NCI-H460 (cell line): ENCODE measurements at places on chromosomes 6 and 20.

DNA sequence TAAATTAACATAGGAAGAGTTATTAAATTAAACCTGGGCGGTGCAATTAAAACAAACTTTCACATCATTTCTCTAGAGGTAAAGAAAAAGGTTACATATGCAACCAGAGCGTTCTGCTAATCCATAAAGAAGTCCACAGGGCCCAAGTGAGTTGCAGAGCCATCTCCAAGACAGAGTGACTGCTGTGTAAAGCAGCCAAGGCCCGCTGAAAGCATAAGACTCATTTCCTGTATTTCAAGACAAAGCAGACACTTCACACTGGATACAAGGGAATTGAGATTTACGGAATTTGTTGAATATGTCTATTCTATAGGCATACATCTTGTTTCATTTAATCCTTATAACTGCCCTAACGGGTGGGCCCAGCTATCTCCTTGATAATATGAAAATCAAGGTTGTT lies 422.8 kb downstream of the CBLN4 start:
- DNase-seq, result no peak

GRCh38 chr6:123636782-123637181 lies at the start of gene TRDN:
Gene TRDN, minus strand, starts transcription at chr6:123636950. Its CDS starts 175 bp downstream, at chr6:123636775.
- no peak for DNase-seq

- DNase-seq, result no peak
These were observed 18.1 kb downstream of the SPDEF start for GRCh38 chr6:34537922-34538550.

DNA sequence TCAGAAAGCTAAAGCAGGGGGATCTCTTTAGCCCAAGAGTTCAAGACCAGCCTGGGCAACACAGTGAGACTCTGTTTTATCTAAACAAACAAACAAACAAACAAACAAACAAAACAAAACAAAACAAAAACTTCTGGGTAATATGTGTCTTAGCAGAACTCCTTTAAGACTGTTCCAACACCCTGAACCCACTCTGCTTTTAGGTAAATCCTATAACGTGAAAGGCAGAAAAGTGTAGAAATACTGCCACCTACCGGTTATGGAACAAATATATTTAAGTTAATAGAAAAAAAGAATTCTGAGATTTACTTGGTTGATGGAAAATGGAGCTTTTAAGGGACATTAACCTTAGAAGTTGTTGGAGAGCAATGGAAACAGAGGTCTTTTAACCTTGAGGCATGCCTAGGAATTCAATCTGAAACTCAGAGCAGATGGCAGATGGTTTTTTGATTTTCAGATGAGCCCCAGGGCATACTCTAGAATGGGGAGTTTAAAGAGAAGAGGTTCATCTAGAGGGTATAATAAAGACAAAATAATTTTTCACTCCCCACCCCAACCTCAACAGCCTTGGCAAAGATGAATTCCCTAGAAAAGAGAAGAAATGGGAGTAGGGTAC lies 38.5 kb downstream of the SOD2 start:
- peak; percentile 38 for DNase-seq

DNA sequence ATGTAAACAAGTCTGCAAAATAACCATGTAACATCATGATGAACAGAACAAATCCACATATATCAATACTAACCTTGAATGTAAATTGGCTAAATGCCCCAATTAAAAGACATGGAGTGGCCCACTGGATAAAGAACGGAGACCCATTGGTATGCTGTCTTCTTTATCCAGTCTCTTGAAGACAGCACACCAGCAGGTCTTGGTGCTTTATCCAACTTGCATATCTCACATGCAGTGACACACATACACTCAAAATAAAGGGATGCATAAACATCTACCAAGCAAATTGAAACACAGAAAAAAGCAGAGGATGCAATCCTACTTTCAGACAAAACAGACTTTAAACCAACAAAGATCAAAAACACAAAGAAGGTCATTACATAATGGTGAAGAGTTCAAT lies 30.3 kb upstream of the EPB41L2 start:
- no peak for DNase-seq

DNA sequence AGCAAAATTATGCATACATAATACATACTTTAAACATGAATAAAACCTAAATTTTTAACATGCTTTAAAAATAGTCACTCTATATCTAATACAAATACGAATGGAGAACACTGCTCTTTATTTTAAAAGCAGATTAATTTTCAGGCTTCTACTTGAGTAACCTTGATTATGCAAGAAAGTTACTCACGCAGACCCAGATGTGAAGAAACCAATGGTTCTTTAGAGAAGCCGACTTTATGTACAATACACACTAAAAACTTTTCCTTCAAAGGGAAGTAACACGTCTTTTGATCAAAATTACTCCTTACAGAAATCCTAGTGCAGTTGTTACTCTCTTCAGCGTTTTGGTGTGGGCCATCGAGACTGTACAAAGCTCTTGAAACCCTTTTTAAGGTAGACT lies 136.9 kb upstream of the SLC22A16 start:
- no peak for DNase-seq

GRCh38 chr6:109687271-109687761 lies 3.7 kb downstream of the AK9 start:
- no peak for DNase-seq

DNA sequence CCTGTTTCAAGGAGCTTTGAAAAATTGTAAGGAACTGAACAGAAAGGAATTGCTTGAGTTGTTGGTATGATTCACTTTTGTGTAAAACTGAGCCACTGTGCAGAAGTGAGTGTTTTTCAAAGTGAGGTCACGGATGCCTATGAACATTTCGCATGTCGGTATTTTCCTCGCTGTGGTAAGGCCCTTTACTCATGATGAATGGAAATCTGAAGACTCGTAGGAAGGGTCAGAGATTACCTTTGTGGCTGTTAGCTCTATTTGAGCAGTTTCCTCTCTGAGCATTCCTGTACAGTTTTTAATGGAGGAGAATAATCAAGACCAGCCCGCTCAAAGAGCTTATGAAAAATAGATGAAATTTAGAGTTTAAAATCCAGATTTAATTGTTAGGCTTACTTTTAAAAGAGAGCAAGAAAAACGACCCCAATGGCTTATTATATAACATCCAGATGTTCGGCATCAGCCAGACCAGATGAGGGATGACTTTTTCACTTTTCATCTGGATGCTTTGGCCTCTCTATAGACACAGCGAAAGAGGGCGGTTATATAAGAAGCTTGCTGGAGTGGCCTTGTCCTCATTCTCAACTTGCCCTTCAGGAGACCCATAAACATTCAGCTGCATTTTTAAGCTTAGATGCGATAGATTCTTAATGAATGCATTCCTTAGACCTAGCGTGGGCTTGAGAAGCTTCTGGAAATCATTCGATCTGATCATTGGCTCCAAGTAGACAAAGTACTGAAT lies 99.5 kb downstream of the CD83 start:
- no peak for DNase-seq

DNA sequence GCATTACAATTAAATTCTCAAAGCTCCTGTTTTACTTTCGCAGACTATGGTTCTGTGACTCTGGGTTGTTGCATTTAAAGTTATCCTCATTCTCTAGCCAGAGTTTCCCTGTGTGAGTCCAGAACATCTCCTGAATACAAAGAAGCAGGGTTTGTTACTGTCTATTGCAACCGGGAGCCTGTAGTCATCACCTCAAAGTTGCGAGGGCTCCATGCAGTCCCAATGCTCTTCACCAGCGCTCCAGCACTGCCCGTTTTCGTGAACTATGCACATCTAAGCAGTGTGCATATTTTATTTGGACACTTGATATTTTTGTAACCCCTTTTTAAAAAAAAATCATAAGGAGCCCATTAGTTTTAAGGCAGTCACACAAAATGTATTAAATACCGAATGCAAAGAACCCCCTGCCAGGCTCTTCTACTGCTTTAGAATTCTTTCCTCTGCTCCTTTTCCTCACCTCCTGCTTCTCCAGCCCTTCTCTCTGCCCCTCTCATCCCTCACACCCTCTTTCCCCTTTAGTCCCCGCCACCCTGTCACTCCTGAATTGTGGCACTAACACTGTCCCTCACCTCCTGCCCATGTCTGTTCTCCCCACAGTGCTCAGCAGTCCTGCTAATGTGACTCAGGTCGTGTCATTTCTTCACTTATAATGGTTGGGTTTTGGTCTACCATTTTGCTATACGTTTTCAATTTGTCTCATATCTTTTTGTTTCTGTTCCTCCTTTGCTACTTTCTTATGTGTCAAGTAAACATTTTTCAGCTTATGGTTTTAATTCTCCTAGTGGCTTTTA lies 1.1 kb upstream of the HLA-C start:
- no peak for DNase-seq

DNA sequence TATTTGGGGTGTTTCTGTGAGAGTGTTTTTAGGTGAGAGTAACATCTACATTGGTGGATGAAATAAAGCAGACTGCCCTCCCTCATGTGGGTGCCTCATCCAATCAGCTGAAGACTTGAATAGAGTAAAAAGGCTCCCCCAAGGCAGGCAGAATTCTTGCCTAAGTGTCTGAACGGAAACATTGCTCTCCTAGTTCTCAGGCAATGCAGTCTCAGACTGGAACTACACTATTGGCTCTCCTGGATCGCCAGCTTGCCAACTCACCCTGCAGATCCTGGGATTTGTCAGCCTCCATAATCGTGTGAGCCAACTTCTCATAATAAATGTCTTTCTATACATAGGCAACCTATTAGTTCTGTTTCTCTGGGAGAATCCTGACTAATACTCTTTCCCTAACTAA lies 5.5 kb upstream of the TMEM170B start:
- DNase-seq, result no peak

GRCh38 chr6:27321370-27321769 lies 9.3 kb upstream of the POM121L2 start:
- no peak for DNase-seq

DNA sequence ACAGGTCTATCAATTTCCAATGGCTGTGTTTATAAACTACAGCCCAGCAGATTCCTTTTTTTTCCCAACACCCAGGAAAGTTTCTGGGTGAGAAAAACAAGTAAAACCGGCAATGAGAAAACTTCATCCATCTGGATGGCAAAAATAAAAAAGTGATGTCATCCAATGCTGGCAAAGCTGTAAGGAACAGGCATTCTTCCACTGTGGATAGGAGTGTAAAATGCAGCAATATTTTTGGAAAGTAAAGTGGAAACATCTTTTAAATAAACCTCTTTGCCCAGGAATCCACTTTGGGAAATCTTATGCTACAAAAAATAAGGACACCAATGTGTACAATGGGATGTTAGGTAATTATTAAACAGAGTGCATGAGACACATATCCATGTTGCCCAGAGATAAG lies 102.1 kb upstream of the NT5E start:
- no peak for DNase-seq

DNA sequence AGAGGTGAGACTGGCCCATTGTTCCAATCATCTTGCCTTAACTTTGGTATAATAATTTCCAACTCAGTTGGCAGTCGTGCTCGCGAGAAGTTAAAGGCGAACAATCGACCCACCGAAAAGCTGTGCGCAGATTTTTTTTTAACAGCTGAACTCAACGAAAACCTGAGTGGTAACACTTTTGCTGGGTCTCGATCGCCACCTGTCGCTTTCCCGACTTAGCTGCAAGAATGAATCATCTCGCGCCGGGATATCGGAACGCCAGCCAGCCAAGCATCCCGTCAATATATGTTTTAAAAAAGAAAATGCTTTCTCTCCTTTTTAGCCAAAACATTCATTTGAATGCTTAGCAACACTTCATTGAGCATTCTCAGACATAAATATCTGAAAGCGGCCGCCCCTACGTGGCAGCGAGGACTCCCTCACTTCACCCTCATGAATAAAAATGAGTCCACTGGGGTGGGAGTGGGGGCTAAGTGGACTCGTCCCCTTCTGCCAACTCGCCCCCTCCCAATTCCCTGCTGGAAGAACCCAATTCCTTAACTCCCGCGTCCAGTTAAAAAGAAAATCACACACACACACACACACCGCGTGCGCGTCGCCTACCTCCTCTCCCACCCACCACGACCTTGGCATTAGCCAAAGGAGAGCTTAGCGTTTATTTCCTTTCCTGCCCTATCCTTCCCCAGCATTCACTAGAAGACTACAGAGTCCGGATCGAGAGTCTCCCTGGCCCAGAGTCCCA lies 1.5 kb downstream of the COL12A1 start:
- DNase-seq, result peak; percentile 58

DNA sequence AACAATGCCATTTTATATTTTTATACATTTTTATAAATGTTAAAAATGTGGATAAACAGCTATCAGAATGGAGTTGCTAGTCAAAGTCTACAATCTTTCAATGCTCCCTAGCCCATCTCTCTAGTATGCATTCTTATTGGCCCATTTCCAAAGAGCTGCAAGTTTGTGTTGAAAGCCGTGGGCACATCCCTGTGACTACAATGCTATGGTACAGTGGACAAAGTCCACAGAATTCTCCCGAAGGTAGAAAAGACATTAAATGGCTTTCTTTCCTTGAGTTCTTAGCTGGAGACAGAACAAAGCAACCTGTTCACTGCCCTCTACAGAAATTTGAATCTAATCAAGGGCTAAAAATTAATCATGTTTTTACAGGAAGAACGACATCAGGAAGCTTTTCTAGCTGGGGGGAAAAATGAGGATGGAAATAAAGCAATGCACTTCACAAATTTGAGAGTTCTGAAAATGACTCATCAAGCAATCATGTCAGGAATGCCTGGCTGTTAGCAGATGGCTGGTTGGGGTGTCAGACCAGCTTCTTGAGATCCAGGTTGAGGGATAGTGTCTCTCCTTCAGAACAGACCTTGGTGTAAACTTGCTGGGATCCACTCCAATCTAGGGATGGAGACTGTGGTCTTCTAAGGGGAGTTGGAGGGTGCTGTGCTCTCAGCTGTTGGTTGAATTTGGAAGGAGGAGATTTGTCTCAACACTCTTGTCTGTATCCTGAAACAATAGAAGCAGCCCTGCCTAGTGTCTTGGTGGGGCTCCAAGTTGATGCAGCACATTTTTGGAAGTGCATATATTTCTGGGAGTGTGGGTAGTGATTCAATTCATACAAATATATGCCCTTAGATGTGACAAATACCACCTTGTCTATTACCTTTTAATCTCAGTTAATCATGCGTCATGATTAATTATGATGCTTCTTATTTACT lies 143.4 kb upstream of the PHACTR1 start:
- peak; percentile 30 for DNase-seq

- no peak for DNase-seq
These were observed 270.0 kb upstream of the ZFP64 start for GRCh38 chr20:52461582-52461981.

GRCh38 chr20:60516442-60516841 lies 558.2 kb downstream of the CDH26 start:
- DNase-seq, result no peak
